CD4-positive, alpha-beta T cell treated with Interleukin-17A for 1 hour (primary cell): ENCODE measurements at places on chromosomes 5 and 9.

DNA sequence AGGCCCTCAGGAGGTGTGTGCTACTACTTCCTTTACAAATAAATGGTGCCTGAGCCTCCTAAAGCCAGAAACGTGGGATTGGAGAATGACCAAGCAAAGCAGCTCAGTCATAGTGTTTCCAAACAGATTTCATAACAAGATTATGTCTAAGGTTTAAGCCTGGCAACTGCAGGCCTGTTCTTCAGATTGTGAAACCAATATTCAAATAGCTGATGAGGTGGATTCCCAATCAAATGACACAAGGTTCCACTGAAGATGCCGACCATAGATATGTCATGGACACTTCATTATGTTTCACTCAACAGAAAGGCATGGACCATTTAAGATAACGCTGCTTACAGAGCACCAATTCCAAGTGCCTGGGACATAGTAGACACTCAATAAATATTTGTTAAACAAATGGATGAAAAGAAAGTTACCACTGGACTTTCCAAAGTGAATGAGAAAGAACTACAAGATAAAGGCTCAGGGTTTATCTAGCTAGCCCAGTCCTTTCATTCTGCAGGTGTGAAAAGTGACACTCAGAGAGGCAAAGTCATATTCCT is 189.5 kb downstream of the ACTL7B start:
- DNase-seq: no peak

GRCh38 chr9:133771486-133772482 is 33.6 kb upstream of the SARDH start:
- no peak for DNase-seq

DNA sequence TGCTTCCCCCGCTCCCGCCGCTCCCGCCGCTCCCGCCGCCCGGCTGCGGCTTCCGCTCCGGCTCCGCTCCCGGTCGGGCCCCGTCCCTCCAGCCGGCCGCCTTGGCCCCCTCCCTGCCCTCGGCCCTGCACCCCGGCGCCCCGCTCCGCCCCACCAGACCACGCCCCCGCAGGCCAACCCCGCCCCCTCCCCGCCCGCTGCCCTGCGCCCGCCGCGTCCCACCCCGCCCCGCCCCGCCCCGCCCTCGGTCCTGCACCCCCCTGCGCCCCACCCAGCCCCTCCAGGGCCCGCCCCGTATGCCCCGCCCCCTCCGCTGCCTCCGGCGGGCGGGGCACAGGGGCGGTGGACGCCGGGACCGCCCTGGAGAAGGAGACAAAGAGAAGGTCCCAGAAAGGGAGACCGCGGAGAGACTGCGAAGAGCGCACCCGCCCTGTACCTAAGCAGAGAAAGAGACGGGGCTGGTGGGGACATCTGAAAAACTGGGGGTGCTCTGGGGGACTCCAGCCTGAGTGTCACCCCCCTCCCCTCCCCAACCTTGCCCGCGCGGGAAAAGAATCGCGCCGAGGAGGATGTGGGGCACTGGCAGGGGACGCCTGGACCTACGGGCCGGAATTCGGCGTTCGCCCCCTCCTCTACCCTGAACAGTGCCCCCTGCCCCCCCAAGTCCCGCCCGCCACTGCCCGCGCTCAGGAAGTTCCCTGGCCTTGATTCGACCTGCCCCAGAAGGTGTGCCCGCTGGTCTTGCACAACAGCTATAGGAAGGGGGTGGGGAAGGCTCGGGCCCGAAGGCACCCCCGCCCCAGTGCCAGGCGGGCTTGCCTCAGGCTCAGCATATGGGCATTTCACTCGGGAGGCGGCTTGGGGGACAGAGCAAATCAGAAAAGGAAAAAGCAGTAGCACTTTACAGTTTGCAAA is 42.8 kb upstream of the STXBP1 start:
- DNase-seq: peak; percentile 84

- no peak for DNase-seq
Measured at GRCh38 chr9:70442328-70442848, 27.9 kb upstream of the KLF9 start.

- no peak for DNase-seq
Measured at GRCh38 chr5:168106008-168106761, 185.3 kb upstream of the WWC1 start.

DNA sequence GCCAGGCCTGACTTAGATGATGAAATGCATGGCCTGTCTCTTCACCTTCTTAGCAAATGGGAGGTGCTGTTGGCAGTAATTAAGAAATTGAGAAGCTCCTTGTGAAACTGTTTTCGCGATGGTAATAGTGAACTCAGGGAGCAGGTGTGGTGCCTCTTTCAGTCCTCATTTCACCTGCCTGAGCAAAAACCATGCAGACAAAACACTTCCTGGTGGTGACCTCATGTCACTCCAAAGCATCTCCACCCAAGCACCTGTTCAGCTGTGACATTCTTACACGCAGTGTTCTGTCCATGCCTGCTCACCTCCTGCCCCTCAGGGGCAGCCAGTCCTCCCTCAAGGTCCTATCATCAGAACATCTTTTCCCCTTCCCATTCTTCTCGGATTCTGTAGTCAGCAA is 146.5 kb downstream of the CD180 start:
- no peak for DNase-seq

GRCh38 chr5:55438998-55439397 is 95.8 kb downstream of the PLPP1 start:
- no peak for DNase-seq

DNA sequence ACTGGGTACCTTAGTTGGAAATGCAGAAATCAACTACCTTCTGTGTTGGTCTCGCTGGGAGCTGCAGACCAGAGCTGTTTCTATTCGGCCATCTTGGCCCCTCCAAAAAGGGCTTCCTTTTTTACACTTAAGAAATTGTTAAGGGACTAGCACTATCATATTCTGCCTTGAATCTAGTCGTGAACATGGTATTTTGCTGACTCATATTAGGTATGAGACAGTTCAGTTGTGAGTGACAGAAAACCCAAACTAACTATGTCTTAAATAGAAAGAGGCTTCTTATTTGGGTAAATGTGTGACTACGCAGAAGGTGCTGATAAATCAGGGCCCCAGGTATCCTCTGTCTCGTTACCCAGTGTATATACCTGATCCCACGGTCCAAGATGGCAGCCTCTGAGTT is 298.2 kb downstream of the EDIL3 start:
- no peak for DNase-seq

DNA sequence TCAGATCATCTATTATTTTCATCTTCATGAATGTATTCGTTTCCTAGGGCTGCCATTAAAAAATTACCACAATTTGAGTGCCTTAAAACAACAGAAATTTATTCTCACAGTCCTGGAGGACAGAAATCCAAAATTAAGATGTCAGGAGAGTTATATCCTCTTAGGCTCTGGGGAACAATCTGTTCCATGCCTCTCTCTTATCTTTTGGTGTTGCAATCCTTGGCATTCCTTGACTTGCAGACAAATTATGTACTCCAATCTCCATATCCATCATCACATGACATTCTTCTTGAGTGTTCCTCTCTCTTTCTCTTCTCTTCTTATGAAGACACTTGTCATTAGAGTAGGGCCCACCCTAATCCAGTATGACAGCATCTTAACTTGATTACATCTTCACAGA is 339.4 kb downstream of the EFNA5 start:
- DNase-seq: no peak

- DNase-seq: no peak
Measured at GRCh38 chr9:108217431-108218349, 638.1 kb downstream of the ACTL7B start.

DNA sequence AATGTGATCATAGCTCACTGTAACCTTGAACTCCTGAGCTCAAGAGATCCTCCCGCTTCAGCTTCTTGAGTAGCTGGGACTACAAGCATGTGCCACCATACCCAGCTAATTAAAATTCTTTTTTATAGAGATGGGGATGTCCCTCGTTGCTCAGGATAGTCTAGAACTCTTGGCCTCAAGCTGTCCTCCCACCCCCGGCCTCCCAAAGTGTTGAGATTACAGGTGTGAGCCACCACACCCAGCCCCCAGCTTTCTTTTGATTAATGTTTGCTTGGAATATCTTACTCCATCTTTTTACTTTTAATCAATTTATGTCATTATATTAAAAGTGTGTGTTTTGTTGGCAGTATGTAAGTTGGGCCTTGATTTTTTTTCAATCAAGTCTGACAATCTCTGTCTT is 59.4 kb upstream of the EXOC3 start:
- no peak for DNase-seq

DNA sequence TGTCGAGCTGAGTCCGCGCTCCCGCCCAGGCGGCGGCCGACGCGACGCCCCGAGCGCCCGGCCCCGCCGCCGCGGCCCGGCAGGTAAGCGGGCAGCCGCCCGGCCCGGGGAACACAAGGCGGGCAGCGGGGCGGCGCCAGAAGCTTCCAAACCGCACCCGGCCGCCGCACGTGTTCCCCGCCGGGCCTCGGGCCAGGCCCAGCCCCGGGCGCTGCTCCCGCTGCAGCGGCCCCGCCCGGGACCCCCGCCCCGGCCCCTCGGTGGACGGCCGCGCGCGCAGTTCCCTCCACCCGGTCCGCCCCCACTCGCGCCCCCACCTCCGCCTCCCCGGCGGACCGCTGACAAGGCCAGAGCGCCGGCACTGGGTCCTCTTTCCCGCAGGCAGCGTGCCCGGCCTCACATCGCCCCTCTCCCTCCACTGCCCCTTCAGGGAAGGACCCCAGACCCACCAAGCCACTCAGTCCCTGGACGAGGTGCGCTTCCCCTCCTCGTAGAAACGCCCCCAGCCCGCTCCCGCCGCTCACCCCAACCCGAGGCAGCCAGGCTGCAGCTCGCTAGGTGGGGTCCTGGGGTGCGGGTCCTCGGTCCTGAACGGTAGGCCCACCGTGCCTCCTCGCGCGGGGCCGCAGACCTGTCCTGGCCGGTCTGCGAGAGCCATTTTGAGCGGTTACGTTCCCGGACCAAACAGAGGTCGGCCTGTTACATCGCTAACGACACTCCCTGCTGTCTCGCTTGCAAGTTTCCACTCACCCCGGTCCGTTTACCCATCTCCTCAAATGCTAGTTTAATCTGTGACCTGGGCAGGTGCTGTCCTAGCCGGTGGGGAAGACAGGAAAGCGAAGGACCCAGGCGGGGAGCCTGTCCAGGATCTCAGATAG is 475 bp downstream of the WDR5 start:
- DNase-seq: peak; percentile 5

DNA sequence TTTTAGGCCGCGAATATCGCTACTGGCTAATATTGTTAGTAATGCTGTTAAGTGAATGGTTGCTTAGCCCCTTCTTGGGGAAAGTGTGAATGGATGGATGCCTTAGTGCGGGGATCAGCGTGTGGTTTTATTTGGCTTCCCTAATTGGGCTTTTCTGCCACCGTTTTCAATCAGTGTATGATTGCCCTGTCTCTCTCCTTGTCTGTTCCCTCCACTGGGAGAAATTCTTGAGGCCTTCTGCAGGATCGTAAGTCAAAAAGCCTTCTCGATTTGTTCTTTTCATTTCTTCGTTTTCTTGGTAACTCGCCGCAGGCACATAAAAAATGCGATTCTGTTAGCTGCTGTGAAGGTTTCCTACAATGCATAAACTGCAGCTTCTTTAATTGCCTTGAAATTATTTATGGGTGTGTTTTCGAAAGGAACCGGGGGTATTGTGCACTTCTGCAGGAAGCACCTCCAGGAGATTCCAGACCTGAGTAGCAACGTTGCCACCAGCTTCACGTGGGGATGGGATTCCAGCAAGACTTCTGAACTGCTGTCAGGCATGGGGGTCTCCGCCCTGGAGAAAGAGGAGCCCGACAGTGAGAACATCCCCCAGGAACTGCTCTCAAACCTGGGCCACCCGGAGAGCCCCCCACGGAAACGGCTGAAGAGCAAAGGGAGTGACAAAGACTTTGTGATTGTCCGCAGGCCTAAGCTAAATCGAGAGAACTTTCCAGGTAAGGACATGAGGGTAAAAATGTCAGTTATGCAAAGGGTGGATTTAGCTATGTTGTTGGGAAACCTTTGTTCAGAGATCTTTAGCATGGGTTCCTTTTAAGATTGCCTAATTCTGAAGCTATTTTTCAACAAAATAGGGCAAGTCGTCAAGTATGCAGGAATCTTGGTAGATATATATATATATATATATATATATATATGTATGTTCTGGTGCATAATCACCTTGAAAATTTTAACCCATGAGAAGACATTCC is 700 bp downstream of the SKP2 start:
- peak; percentile 4 for DNase-seq

- DNase-seq: no peak
Measured at GRCh38 chr5:161042862-161043261, 190.9 kb upstream of the ATP10B start.

DNA sequence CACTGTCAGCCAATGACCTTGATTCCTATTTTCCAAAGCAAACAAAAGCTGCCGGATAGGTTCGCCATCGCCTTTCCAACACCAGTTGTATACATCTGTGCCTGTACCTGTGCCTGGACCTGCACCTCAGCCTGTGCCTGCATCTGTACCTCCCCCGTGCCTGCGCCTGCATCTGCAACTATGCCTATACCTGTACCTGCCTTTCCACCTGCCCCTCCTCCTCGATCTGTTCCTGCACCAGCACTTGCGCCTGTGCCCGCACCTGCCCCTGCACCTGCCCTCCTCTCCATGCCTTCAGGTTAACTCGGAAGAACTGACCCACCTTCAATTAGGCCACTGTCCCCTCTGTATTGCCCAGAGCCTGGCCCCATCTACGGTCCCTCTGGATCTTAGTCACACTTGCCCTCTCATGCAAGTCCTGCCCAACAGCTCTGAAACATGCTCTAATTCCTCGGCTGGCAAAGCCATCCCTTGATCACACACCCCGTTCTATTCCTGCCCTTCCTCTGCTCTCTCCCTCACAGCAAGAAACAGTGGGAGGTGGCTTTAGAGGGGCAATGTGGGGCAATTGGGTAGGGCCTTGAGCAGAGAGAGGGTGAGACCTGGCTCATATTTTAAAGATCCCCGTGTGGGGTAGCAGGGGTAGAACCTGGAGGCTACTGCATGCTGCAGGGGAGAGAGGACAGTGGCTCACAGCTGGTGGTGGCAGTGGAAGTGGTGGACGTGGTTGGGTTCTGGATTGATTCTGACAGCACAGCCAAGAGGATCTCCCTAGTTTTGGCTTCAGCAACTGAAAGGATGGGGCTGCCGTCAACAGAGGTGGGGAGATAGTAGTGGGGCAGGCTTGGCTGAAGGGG is 59.6 kb upstream of the PHYKPL start:
- DNase-seq: no peak

GRCh38 chr5:96336351-96336985 is 96.6 kb downstream of the PCSK1 start:
- peak; percentile 77 for DNase-seq

DNA sequence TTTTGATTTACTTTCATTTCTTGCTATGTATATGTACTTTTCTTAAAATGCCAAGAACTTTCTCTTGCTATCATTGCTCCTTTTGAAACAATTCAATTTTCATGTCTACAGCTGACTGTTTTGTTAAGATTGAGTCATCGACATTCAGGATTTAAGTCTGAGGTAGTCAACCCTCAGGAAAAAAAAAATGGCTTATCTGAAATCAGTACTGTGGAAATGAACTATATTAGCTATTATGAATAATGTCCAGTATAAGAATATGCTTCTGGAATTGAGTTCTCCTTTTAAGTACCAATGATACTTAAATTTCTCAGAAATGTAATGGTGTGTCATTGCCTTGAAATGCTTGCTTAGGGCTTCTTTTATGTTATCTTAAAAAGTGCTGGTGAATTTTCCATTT is 37.9 kb downstream of the TNFAIP8 start:
- DNase-seq: no peak

- DNase-seq: no peak
Measured at GRCh38 chr5:131610198-131611063, 24.6 kb downstream of the RAPGEF6 start.
